ENCODE measurements at places on chromosomes 2 and 18.

GRCh38 chr2:104448661-104449440 lies 405.1 kb upstream of the POU3F3 start:
- no peak for DNase-seq

DNA sequence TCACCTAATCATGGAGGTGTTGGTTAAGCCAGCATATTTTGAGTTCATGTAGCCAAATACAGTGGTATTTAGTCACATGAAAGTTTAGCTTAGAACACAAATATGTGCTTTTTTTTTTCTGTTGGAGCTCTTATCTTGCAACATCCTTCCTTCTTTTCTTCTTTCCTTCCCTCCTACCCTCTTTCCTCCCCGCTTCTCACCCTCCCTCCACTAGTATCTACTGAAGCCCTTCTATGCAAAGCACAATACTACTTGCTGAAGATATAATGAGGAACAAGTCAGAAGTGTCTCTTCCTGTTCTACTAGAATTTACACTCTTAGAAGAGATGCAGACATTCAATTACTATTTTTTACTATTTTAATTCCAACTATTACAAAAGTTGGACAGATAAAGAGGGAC lies 105.0 kb upstream of the ITGA4 start:
- DNase-seq: no peak

- DNase-seq: no peak
These were observed 140.1 kb upstream of the B3GNT2 start for GRCh38 chr2:62055724-62056336.

DNA sequence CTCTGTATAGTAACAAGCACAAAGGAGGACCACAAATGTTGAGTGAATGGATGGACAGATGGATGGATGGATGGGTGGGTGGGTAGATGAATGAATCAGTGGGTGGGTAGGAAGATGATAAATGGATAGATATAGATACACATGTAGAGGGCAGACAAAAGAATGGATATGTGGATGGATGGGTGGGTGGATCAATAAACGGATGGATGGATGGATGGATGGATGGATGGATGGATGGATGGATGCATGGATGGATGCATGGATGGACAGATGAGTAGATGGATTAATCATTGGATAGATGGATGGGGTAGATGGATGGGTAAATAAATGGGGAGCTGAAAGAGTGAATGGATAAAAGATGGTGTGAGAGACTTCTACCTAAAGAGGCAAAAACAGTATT lies 92.3 kb upstream of the GPR45 start:
- no peak for DNase-seq

DNA sequence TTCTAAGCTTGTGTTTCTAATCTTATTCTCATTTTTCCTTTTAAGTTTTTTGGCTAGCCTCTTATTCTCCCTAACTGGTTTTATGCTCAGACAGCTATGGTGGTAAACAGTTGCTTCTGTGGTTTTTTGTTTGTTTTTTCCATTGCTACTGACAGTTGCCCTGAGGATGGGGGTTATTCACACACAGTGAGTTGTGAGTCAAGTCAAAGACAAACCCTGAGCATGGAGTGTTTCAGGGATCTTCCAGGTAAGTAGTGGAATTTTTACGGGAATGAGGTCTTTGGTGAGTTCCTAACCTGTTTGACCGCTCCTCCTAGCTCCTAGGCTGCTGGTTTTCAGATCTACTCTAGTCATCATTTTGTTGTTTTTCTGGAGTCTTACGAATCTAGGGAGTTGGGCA lies 162.8 kb downstream of the ZNF407 start:
- no peak for DNase-seq

- no peak for DNase-seq
These were observed 75.8 kb downstream of the ZEB2 start for GRCh38 chr2:144443837-144444817.

- DNase-seq: no peak
These were observed 43.5 kb upstream of the EPG5 start for GRCh38 chr18:46010676-46011075.

DNA sequence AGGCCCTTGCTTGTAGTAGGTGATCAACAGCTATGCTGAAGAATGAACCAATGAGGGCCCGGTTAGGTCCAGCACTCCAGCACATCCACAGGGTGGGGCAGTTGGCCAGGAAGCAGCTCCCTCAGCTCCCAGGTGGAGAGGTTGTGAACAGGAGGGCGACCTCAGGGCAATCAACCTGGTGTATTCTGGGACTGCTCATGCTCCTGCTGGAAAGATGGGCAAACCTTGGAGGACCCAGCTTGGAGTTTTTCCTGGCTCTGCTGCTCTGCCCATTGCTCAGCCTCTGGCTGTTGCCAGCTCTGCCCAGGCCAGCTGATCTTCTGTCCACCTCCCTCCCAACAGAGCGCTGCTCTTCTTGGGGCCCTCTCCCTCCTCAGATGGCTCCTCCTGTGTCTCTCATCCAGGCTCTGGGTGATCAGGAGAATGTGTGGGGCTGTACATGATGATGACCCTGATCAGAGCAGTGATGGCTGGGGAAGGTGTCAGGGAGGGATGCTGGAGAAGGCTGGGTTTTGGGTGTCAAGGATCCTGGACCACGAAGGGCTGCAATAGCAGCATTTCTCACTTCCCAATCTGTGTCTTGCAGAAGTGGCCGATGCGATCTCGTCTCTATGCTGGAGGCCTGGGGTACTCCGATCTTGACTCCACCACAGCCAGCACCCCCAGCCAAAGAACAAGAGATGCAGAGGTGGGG lies 3.4 kb downstream of the TCF23 start:
- DNase-seq: no peak

DNA sequence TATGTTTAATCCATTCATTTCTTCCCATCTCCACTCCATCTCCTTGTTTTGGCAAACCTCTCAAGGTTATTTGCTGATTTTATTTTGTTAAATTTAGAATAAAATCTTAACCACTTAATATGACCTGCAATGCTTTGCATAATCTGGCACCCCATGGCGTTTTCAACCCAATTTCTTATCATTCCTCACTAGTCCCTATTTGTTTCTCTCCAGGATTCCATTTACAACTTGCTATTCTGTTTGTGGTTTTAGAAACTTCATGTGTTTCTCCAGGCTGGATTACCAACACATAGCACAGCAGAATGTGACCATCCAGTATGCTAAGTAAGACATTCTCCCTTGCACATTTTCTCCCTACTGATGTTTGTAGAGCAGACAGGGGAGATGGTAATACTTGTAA lies 749.2 kb upstream of the FSHR start:
- no peak for DNase-seq

DNA sequence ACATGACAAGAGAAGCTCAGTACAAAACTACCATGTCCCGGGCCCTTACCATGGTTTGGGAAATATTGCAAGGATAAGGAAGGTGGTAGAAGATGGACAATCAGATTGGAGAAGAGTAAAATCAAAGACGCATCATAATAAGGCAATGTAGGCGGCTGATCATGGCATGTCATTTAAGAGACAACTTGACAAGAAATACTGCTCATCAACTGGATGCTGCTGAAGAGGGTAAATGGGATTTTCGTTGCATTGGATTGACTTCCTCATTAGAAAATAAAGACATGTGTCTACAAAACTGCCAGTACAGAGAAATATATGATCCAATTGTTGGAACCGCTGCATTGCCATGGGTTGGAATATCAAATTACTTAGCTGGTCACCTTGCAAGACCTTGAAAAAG lies 238.3 kb upstream of the NCKAP5 start:
- no peak for DNase-seq

DNA sequence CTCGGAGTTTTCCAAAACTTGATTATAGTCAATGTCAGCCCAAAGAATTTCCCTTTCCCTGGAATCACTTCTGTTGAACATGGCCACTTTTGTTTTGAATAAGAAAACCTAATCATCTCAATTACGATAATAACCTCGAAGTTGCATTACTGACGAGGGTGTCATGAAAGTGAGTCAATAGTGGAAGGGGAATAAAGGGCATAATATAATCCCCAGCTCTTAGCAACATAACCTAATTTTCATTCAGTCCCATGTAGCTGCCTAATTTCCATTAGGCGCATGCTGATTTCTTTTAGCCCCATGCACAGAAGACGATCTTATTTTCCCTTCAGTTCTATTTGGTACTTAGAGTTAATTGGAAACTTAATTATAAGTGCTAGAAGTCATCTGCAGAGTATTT lies 51.1 kb upstream of the RAPH1 start:
- no peak for DNase-seq

DNA sequence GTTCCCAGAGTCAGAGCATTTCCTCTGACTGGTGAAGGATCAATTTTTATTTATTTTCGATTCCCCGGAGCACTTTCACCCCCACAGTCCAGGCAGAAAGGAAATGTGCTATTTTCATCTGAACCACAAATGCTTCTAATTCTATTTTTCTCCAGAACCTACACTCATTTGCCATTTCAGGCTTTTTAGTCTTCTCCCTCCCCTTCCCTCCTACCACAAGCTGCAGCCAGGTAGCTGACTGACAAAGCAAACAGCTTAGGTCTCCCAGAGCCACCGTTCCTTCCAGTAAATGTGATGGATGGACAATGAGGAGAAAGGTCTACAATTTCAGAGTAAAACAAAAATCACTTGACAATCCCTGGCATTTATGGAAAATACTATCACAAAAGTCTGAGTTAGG lies 76.9 kb downstream of the KLF7 start:
- no peak for DNase-seq

- no peak for DNase-seq
These were observed 64.7 kb upstream of the ST3GAL5 start for GRCh38 chr2:85953476-85953875.

GRCh38 chr2:207133458-207133819 lies 32.3 kb downstream of the KLF7 start:
- no peak for DNase-seq

- DNase-seq: no peak
These were observed 9.2 kb downstream of the CHST9 start for GRCh38 chr18:27175914-27176313.
